ENCODE measurements at places on chromosomes 4 and X.

- no peak for DNase-seq
Measured at GRCh38 chr4:72663828-72664227, 94.8 kb upstream of the ADAMTS3 start.

DNA sequence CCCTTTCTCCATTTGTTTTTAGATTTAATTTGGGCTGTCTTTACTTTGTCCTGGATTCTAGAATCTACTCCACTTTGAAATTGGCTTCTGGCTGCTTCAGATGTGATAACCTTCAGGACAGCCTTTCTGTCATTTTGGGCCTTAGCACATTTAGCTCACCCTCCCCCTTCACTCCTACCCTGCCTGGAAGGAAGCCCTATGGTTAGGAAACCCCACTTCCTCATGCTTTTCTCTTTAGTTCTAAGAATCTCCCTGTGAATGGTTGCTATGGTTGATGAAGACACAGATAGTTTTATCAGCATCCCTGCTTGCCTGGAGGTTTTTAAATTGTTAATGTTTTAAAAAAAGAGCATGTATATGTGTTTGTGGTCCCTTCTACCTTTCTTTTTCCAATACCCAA is 100.7 kb upstream of the PTPN13 start:
- peak; percentile 61 for DNase-seq

- DNase-seq = no peak
Measured at GRCh38 chrX:117607561-117607960, 509.0 kb downstream of the KLHL13 start.

DNA sequence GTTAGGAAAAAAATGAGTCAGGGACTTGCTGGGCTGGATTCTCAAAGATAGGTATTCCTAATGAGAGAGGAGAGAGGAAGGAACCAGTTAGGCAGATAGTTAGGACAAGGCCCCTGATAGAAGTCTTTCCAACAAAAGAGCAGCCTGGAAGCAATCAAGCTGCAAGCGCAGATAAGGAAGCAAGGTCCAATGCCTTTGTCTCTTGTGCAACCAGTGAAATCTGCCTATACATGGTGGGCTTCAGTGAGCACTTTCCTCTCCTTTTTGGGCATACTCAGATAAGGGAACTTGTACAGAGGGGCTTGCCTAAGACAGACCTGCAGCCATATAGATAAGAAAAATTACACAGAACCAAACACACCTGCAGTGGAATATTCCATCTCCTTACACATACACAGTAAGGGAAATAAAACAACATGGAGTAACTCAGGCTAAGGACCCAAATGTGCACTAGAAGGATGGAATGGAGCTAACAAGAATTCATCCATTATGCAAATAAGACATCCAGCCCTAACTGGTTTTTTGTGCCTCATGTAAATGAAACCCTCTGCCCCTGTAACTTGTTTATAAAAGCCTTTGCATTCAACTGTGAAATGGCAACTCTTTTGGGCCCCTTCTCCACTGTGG is 68.8 kb downstream of the PCDH18 start:
- no peak for DNase-seq

- DNase-seq = peak; percentile 75
Measured at GRCh38 chr4:140018931-140019618, 134.9 kb downstream of the MAML3 start.

DNA sequence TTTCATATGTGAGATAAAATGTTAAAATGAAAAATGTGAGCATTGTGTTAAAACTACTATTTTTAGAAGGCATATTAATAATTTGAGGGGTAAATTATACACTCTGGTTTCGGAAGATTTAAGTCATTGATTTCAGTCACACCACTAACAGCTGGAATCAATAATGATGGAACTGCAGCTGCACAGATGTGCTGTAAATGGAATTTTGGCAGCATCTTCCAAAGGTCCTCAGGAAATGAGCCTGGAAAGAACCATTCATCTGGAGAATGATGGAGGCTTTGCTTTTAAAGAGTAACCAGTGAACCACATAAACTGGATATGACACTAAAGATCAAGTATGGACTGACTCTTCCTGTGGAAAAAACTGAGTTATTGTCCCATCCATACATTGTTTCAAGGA is 759.0 kb upstream of the EPHA5 start:
- DNase-seq = no peak

DNA sequence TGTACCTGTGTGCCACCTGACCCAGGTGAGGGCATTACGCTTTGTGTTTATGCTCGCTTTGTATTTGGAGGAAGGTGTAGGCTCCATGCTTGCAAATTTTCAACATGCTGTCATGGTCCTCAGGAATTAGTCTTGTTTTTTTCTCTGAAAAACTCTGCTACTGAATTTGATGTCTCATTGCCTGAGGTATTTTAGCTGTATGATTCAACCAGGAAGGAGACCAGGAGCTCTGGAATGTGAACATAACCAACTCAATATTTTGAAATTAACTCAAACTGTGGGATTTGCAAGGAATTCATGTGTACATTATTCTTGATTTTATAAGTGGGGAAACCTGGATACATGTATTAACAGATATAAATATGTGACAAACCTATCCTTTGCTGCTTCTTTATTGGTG is 134.1 kb downstream of the SLC4A4 start:
- DNase-seq = no peak

DNA sequence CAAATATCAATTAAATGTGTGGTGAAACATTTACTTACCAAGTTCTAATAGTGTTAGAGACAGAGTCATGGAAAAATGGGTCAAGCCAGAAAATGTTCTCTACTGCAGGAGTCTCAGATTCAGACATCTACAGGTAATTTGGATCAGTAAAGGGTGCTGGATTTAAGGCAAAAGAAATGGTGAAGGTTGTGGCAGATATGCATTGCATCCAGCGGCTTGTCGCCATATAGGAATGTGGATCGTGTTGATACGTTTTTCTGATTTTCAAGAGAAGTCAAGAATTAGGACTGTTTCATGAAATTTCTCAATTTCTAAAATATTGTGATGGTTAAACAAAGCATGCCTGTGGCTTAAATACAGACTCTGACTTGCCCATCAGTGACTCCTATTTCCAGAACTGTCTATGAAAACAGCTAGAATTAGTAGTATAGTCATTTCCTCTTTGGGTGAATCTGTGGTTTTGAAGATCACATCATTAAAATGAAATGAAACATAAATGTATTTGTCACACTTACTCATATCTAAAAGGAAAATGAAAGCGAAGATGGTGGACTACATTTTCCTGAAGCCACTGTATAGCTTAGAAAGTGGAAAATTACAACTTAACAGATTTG is 110.1 kb upstream of the VEGFC start:
- DNase-seq = peak; percentile 51

DNA sequence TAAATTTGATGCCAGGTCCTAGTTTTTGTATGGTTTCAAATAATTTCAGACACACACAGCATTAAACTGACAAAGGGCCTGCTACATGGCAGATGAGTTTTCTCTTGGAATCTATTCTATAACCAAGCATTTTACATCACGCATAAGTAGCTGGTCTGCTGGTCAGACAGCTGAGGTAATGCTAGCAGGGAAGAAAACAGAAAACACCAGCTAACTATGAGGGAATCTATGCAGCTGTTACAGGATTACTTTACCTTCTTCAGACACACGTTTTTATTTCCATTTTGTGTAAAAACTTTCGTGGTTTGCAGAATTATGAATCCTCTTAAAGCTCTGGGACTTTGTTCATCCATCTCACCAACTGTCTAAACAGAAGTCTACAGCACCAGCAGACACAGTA is 42.0 kb downstream of the MFAP3L start:
- no peak for DNase-seq

DNA sequence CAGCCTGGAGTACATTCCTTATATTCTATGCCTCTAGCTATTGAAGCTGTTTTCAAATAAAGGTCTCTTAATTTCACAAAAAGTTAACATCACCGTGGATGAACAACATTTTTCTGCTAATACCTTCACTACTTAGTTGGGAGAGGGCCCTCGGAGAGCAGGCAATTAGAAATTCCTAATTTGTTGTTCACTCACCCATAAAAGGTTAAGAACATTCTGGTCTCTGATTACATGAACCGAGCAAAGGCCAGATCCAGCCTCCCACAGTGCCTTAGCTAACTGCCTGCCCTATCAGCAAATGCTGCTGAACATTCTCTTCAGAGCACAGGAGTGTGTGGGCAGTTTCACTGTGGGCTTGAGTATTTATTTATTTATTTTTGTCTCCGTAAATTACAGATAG is 36.0 kb upstream of the TTC29 start:
- no peak for DNase-seq

DNA sequence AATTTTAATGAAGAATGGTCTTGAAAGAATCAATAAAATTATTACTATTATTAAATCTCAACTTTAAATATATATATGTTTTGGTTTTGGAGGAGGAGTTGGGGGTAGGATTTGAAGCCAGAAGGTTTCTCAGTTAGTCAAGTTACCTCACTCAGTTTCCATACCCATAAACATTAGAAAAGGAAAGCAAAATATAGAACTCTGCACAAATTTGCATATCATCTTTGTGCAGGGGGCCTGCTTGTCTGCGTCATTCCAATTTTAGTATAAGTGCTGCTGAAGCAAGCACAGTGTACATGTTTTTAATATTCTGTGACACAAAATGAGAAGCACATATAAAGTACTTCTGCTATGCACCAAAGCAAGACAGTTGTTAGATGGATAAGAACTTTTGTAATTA is 47.5 kb upstream of the SCRG1 start:
- no peak for DNase-seq

GRCh38 chr4:7418131-7418943 is 16.4 kb downstream of the PSAPL1 start:
- no peak for DNase-seq
